ENCODE measurements at places on chromosomes 16 and 17.

DNA sequence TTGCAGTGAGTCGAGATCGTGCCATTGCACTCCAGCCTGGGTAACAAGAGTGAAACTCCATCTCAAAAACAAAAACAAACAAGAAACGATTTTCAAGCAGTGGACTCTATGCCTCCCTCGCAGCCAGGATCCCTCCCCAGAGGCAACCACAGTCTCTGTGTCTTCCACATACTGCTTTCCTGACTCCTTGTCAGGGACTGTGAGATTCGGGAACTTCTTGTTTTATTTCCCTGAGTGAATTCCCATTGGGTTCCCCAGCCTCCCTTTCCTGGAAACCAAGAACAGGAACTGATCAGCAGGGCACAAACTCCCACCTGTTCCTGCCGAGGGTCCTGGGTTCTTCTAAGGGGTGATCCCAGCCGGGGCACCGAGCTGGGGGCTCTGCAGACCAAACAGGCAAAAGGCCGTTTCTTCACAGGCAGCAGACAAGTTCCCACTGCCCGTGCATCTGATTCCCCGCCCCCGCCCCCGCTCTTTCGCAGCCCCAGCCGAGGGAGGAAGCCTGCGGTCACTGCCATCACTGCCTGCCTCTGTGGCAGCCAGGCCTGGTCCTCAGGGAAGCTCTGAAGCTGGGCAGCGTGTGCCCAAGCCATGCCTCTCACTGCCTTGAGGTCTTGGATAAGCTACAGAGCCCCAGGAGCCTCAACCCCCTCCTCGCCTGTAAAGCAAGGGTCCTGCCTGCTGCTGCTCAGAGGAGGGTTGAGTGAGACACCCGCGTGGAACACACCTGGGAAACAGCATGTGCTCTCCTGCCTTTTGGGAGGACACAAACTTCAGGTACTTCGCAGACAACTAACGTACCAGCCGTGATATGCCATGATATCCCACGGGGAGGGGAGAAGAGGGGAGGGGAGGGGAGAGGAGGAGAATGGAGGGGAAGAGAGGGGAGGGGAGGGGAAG, 5.5 kb upstream of the PIEZO1 start:
- peak; percentile 64 for DNase-seq

GRCh38 chr17:44924107-44924544, 8.8 kb upstream of the GFAP start:
- no peak for DNase-seq

DNA sequence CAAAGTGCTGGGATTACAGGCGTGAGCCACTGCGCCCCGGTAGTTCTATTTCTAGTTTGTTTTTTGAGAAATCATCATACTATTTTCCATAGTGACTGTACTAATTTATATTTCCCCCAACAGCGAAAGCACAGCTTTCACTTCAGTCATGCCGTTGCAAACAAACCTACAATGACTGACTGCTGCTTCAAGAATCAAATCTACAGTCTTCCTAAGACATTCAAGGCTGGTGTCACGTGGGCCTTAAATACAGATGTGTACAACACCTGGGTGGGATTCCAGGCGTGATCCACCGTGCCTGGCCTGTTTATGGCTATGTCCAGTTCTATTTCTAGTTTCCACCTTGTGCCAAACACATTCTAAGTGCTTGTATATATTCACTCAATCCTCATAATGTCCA, 72.0 kb downstream of the ABCC6 start:
- DNase-seq: no peak

DNA sequence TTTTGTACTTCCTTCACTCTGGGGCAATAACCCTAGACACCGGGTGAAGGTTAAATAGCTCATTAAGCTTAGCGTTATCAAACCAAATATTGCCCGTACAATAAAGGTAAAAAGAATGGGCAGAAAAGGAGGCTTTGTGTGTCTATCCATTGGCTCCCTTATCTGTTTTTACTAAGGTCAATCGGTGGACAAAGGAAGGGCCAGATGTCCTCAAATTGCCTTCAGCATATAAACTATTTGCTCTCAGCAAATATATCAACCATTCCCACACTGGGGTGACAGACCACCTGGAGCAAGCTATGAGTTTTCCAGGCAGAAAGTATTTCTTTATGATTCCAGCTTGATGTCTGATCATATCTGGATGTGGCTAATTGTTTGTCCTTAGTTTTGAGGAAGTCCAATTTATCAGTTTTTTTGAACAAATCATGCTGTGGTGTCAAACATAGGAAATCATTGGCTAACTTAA, 25.3 kb upstream of the WIPI1 start:
- DNase-seq: no peak

- peak; percentile 76 for DNase-seq
Observed at GRCh38 chr17:82030470-82031302, 792 bp upstream of the RAC3 start.

DNA sequence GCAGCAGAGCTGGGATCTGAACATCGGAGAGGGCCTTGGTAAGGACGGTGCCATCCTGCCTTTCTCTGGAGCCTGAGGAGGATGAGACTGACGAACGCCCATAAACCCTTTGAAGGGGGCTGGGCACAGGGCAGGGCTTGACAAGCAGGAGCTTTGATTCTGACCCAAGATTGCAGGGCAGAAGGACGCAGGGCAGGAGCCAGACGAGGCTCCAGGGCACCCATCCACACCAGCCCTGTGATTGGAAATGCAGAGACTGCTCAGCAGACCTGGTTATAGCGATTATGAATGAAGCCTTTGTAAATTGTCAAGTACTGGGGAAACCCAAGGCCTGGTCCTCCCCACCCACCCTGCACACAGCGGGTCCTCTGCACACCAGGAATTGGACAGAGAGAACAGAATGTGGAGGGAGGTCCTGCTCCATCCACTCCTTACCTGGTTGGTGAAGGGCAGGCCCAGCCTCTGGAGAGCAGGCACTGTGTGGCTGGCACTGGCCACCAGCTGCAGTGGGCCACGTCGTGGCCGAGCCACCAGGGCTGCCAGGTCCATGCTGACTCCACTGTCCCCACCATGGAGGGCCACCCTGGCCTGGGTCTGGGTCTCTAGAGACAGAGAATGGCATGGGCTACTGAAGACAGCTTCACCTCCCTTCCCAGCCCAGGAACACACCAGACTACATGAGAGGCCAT, 68.8 kb downstream of the RMI2 start:
- no peak for DNase-seq

GRCh38 chr17:33241390-33241789, 51.7 kb downstream of the ASIC2 start:
- no peak for DNase-seq

All from activated CD4-positive, alpha-beta T cell treated with anti-CD3 and anti-CD28 coated beads for 4 hours (primary cell).